ENCODE measurements at places on chromosomes 1 and 21. TPM values are rescaled to one million over a fixed set of nuclear protein-coding genes. Genes with fewer than 3 reads are reported as not detected.

Gene IGSF21
- not detected for total RNA-seq

Gene COL8A2
- 2.5 TPM for total RNA-seq

Gene MYOC
- 0.10 TPM for total RNA-seq

Gene TNFAIP8L2
- total RNA-seq, result 0.19 TPM

Gene AQP10
- not detected for total RNA-seq

Gene TFF1
- not detected for total RNA-seq

Gene TMEM200B
- total RNA-seq, result 12.5 TPM
